ENCODE measurements at places on chromosomes 3 and 15.

DNA sequence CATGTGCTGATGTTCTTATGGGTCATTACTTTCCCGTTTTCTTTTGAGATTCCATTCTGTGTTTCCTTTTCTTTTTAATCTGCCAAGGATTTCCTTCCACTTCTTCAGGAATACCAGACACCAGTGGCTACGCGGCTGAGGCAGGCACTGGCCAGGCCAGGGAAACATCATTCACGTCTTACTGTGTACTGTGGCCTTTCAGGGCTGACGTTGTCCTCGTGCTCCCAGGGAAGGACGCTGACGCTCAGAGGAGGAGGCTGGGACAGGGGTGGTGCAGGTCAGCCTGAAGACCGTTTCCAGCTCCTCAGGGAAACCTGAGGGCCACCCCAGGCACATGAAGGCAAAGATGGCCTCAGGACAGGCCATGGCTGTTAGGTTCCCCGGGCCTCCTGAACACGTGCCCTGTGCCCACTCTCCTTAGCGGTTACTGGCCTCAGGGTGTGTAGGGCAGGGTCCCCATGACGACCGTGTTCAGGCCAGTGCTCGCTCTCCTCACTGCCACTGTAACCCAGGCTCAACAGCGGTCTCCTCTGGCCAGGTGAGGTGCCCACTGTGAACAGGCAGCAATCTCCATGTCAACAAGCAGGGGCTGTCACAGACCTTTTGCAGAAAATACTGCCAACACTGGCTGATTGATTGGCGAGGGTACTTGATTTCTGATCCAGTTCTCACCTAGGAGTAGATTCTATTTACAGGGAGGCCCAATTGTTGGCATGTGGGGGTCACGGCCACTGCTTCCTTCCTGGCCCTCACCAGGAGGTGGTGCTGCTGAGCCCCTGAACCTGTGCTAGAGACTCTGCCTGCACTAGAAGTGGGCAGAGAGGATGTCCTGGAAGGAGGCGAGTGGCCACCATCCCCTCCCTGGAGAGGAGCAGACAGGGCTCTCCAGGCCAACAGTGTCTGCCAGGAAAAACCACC is 169.5 kb downstream of the ATP10A start:
- peak; percentile 22 for DNase-seq

- DNase-seq = no peak
These were observed 9.9 kb upstream of the MITF start for GRCh38 chr3:69729147-69729919.

- DNase-seq = no peak
These were observed 80.8 kb downstream of the SLC49A4 start for GRCh38 chr3:122875547-122876127.

GRCh38 chr15:31270767-31271166 is 55.9 kb upstream of the KLF13 start:
- DNase-seq = no peak

DNA sequence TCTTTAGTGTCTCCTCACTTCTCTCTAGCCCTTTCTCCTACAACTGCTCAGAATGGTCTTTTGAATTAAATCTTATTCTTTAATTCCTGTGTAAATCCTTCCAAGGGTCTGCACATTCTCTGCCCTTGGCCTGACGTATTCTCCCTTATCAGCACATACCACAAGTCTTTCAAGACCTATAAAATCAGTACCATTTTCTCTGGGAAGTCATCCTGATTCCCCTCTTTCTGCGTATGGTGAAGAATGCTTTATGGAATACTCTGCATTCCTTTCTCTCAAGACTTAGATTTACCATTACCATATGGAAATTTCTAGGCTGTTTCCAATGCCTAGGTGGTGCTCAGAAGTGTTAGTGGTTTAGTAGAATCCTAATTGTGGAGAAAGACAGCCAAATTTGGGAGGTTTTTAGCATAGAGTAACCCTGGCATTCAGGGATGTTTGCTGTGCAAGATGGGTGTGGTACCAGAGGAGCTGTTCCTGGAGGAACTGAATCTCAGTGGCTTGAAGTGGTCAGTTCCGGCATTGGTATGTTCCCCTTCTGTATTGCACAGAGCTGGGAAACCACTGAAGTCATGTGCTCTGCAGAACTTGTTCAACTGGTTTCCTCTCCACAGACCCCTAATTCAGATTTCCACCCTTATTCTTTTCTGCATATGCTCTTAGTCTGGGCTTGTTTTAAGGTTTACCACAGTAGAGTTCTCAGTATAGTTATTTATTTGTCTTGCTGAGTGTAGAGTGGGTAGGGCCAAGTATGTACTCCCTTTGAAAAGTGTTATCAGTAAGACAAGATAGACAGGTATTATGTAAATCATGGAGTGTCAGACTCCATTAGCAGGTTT is 24.5 kb downstream of the IQGAP1 start:
- DNase-seq = peak; percentile 74

GRCh38 chr3:141412087-141412935 is 44.0 kb downstream of the ZBTB38 start:
- peak; percentile 93 for DNase-seq

DNA sequence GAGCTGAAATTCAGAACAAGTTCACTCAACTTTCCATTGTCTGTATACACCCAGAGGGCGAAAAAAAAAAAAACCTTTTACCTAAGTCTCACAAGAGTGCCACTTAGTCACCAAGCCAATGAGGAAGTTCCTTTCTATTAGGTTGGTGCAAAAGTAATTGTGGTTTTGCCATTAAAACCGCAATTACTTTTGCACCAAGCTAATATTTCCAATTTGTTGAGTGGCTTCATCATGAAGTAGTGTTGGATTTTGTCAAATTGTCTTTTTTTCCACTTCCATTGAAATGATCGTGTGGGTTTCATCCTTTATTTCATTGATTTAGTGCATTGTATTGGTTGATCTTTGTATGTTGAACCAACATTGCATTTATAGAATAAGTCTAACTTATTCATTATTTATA is 253.9 kb downstream of the ZIC4 start:
- no peak for DNase-seq

DNA sequence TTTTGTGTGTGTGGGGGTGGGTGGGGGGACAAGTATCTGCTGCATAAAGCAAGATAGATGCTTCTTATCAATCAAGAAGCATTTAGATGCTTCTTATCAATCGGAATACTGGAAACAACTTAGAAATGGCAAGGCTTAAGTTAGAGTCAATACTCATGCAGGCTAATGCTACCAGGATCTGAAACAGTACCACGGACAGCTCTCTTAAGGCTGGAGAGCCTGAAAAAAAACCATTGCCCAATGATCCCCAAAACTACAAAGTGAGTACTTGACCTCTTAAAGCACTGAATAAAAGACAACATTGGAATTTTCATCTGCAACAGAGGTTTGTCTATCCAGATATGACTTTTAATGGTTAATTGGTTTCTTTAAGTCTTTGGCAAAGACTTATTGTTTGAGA is 262.3 kb downstream of the GAP43 start:
- DNase-seq = peak; percentile 31

- peak; percentile 7 for DNase-seq
These were observed 35.0 kb upstream of the BSN start for GRCh38 chr3:49519296-49519695.

- no peak for DNase-seq
These were observed 142.7 kb downstream of the THRB start for GRCh38 chr3:24351779-24352469.

DNA sequence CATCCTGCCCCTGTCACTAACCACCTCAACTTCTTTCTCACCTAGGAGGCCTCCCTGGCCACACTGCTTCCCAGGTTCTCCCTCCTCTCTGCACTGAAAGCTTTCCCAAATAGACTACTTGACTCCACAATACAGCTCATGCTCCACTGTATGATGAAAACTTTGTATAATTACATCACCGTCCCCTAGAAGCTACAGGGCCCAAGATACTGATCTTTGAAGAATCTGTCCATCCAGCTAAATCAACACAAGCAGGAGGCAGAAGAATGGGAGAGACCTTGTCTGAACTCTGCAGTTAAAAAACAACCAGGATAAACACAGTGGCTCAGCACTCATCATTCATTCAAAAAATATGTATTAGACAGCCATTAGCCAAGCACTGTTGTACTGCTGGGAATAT is 26.4 kb upstream of the RPS17 start:
- no peak for DNase-seq

DNA sequence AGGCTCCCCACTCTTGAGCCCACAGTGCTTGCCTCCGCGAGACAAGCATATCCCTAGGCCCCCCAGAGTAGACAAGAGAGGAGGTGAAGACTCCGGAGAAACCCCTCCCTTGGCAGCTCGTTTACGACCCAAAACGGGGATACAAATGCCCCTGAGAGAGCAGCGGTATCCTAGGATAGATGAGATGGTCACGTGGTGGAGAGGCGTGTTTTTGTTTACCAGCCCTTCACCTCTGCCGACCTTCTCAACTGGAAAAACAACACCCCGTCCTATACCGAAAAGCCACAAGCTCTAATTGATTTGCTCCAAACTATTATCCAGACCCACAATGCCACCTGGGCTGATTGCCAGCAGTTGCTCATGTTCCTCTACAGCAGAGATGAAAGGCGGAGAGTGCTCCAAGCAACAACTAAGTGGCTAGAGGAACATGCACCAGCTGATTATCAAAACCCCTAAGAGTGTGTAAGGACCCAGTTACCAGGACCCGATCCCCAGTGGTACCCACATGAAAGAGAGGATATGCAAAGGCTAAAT is 99.5 kb upstream of the OSBPL11 start:
- no peak for DNase-seq

GRCh38 chr3:16759227-16759903 is 125.4 kb upstream of the PLCL2 start:
- no peak for DNase-seq

GRCh38 chr15:65254758-65255157 is 31.9 kb downstream of the PARP16 start:
- DNase-seq = no peak

- peak; percentile 67 for DNase-seq
These were observed 48.7 kb downstream of the COL8A1 start for GRCh38 chr3:99686955-99687612.

DNA sequence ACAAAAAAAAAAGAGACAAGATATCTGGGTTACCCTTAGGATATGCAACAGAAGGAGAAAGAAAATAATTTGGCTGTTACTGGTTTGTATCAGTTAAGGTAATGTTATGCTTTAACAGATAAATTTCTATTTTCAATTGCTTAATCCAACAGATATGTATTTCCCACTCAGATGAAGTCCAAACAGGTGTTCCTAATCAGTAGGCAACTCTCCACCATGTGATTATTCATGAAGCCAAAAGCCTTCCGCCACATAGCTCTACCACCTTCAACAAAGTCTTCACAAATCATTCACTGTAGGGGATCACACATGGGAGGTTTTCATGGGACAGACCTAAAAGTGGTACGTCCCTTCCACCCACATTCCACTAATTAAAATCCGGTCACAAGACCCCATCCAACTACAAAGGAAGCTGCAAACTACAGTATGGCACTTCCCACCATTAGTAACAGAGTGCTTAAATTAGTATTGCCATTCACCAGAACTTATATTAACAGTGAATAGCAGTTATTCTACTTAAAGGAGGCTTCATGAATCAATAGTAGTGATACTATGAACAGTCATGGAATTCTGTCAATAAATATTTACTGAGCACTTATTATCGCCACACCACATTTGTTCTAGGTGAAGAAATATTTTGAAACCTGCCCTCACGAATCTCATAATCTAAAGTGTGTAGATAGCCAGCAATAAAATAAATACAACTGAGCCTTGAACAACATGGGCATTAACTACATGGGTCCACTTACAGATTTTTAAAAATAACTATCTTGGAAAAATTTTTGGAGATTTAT is 66.5 kb downstream of the SFMBT1 start:
- no peak for DNase-seq

DNA sequence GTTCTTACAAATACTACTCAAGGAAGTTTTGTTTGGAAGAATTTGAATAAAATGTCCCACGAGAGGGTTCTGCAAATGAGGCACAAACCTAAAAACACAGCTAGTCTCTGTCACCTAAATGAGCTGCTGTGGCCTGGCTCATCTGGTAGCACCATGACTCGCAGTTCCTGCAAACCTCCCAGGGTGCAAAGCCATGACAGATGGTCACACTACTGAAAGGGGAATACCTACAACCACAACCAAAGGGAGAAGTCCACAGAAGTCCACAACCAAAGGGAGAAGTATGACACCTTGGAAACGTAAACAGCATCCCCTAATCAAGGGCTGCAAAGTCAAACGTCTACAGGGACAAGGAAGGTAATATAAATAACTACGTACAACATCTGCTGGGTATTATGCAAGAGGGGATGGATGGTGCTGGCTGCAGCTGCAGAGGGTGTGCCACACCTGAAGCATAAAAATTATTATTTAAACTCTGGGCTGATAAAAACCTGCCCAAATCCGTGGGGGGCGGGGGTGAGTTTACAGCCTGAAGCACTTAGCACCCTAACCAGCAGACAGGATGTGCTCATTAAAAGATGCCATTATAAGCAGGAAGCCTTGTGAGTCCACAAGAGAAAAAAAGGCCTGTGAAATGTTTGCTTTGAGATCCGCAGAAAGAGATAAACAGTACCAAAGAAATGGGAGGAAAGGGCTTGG is 184.0 kb downstream of the MAGI1 start:
- peak; percentile 33 for DNase-seq

DNA sequence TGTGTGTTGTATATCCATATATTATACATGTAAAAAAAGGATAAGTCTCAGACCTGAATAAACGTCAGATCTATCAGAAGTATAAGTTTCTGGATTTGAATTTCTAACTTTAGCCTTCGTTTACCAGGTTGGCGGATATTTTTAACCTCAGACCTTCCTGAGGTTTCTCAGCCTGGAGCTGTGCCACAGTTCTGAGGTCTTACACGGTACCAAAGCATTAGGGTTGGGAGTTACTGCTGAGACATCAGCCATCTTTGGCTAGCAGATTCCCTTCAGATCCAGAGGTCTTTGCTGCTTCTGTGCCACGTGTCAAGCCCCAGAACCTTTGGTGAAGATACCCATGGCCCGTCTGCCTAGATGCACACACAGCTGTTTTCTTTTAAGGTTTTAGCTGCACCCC is 84.7 kb downstream of the PPP2R3A start:
- no peak for DNase-seq

DNA sequence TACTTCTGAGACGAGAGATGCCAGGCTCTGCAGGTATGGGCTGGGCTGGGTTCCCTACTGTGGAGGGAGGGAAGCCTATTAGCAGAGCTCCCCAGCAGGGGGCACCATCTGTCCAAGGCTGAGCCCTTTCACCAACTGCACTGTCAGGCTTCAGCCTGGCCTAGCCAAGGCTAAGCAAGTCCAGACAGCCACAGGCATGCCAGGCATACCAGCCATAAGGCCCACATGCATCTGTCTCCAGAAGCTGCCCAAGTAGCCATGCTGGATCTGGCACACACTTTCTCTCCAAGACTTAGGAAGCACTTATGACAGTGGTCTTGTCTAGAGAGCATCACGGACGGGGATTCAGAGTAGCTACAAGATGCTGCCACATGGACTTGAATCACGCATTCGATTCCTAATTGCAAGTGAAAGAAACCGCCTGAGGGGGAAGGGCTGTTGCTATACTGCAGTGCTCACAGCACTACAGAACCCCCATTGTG is 28.3 kb downstream of the RUVBL1 start:
- peak; percentile 82 for DNase-seq

GRCh38 chr15:96564546-96564945 is 234.0 kb downstream of the NR2F2 start:
- peak; percentile 50 for DNase-seq

DNA sequence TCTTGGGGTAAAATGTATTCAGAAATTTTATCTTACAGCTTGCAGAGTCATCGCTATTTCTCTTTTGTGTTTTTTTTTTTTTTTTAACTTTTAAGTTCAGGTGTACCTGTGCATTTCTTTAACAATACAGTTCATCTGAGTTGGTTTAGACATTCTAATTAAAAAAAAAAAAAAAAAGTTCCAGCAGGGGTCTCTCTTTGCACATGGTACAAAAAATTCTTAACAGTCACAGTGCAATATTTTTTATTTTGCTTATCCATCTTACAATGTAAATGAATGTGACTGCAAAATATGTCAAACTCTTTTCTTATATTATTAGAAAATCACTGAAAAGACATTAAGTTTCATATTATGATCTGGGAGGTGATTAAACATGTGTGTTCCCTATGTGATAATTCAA is 47.5 kb upstream of the SLC9A9 start:
- peak; percentile 18 for DNase-seq
